ENCODE measurements at places on chromosomes 12 and 14.

DNA sequence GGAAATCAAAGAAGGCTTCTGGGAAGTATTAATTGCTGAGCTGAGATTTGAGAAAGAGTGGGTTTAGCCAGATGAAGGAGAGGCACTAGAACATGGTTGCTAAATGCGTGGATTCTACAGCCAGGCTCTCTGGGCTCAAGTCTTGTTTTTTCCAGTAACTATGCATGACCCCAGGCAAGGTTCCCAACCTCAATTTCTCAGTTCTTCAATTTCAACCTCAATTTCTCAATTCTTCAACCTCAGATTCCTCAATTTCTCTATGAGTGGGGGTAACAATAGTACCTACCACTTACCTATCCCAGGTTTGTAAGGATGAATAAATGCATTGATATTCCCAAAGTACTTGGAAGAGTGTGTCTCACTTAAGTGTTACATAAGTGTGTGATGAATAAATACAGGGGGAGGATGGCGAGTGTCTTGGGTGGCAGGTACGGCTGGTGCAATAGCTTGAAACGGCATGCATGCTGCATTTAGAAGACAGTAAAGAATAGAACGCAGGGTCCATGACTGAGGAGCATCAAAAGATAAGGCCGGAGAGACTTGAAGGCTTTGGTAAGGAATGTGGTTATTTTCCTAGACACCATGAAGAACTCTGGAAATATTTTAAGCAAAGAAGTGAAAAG is 149.1 kb upstream of the ATP2B1 start:
- DNase-seq: no peak

DNA sequence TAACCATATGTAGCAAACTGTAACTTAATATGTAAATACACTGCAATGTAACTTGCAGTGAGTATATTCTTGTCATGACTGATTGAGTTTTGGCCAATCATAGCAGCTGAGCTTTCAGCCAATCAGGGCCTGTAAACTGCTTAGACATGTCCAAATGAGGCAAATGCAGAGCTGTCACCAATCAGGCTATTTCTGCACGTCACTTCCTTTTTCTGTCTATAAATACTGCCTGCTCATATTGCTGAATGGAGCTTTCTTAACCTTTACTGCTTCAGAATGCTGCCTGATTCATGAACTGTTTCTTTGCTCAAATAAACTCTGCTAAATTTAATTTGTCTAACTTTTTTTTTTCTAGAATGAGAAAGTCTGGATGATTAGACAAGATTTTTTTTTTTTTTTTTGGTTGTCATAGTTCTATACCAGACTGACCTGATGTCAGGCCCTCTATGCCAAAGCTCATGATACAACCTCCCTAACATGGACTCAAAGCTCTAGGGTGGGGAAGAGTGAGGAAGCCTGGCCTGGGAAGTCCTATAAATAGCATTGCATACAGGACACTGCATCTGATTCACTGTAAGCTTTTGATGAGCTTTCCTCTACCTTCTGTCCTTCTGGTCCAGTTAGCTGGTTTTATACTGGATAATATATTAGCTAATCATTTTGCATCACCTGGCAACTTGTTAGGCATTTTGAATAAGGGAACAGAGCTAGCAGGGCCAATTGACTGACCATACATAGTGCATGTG is 12.0 kb downstream of the MGP start:
- DNase-seq: no peak

DNA sequence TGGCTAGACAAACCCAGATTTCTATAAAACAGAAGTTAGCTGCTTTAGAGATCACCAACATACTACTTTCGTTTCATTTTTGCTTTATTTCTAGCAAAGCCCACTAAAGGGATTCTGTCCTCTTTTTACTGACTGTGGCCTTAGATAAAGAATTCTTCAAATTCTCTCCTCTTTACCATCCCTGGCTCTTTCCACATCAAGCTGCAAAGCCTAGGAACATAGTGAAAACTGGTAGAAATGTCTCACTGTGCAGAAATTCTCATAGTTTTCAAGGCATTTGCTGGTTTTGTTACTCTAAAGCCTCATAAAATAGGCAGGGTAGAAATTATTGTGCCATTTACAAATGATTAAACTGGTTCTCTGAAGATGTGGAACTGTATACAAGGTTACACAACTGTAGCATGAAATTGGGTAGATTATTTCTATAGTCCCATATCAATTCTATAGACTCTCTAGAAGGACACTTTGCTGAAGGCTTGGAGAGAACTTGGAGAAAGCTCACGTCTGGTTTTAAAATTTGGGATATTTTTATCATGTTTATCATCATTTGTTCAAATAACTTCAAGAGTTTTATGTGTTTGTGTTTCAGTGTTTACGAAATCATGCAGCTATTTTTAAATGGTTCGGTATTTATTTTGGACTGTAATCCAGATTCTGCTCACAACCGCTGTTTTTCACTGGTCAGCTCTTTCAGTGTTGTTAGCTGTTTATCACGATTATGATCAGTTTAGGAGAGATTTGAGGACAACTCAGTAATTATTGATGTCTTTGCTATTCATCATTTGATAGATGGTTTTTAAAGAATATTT is 36.7 kb upstream of the CSRP2 start:
- DNase-seq: no peak

GRCh38 chr12:52774629-52775250 is 2.4 kb downstream of the KRT76 start:
- DNase-seq: no peak

DNA sequence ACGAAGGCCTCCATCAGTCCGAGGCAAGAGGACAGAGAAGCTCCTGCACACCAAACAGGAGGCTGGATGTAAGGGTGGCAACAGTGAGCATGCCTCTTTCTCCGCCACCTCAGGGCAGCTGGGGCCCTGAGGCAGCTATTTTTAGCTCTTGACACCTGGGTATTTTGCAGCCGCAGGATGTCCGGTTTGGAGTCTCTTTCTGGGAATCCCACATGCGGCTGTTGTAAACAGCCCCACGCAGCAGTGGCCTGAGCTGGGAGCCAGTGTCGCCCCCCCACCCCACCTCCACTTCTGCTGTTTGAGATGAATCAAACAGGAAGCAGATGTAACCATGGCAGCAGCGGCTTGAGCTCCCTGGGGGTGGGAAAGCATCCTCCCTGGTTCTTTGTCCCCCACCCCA is 11.7 kb downstream of the HDAC7 start:
- DNase-seq: peak; percentile 80

DNA sequence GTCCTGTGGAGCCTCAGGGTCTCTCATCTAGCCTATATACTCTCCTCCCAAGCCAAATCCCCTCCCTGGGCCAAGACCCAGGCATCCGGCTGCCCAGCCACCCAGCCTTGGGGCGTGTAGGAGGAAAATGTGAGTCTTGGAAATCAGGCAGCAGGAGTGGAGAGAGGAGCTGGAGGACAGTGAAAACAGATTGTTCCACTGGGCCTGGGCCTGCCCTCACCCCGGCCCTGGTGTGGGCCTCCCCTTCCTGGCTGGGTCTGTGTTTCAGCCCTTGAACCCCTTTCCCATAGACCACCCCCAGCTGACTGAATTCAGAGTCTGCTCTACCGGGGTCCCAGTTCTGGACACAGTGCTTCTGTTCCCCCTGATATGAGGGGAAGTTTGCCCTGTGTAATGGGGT is 6.7 kb downstream of the ITGA5 start:
- DNase-seq: no peak

GRCh38 chr14:65506801-65507200 is 94.3 kb downstream of the FUT8 start:
- DNase-seq: no peak

DNA sequence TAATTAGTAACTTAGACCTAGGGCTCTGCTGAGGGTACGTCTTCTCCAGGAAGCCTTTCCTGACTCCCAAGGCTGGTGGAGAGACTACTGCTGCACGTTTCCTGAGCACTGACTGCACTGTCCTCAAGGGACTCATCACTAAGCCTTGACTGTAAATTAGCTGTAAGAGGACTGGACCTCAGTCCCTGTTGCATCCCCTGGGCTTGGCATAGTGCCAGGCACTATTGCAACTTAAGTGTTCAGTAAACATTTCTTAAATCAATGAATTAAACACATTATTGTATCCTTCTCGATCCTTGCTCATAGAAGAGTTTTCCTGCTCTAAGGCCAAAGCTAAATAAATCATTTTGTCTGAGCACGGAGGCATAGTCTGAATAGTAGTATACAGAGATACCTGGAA is 31.9 kb upstream of the IFNG-AS1 start:
- peak; percentile 17 for DNase-seq

DNA sequence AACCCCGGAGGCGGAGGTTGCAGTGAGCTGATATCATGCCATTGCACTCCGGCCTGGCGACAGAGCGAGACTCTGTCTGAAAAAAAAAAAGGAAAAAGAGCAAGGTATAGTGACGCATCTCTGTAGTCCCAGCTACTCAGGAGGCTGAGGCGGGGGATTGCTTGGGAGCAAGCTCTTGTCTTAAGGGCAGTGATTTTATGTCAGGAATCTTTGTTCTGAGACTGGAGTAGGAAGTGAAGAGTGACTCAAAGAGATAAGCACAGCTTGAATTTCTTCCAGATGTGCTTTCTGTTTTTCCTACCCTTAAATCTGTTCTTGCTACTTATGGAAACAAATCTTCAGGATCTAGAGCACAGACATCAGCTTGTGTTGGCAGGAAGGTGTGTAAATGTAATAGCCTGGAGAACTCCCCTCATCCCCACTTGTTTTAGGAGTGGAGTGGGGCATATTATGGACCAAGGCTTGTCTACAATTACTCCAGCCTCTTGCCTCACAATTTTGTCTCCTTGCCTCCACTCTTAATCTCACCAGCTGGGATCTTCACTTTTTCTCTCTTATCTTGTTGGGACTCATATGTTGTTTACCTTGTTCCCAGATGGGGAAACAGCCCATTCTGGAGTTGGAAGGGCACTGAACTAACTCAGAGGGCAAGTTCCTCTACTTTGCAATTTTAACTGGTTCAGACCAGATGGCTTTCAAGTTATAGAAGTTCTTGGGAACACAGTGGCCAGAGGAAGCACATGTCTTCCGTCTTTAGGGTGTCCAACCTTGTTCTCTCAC is 7.5 kb downstream of the TMED2 start:
- no peak for DNase-seq

DNA sequence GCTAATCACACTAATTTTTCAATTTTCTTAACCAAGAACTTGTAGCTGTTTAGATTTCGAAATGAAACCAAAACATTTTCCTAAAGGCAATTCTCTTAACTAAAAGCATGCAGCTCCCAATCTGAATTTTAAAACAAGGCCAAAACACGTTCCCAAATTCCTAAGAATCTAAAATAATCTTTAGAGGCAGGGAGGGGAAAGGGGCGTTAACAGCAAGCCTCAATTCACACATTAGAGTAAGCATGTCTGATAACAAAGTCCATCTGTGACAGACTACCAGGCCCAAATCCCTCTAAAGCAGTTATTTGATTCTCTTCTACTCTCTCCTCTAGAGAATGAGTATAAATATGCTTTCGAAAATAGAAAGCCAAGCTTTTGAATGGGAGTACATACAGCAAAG is 754 bp downstream of the ATG14 start:
- DNase-seq: no peak

DNA sequence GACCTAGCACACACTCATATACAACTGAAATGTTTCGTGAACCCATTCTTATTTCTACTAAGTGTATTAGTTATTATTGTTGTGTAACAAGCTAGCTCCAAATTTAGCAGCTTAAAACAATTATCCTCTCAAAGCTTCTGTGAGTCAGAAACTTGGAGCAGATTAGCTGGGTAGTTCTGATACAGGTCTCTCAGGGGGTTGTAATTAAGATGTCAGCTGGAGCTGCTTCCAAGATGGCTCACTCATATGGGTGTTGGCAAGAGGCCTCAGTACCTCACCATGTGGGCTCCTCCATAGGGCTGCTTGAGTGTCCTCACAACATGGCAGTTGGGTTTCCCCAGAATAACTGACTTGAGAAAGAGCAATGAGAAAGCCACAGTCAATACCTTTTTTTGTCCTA is 9.8 kb downstream of the GPR135 start:
- no peak for DNase-seq

- DNase-seq: no peak
Observed at GRCh38 chr12:49953151-49953550, 2.6 kb downstream of the AQP2 start.

- no peak for DNase-seq
Observed at GRCh38 chr14:101917413-101918017, 46.9 kb upstream of the DYNC1H1 start.

GRCh38 chr14:75886636-75887348 is 95.0 kb downstream of the TGFB3 start:
- DNase-seq: no peak

GRCh38 chr12:63917477-63917862 is 73.0 kb downstream of the SRGAP1 start:
- no peak for DNase-seq

DNA sequence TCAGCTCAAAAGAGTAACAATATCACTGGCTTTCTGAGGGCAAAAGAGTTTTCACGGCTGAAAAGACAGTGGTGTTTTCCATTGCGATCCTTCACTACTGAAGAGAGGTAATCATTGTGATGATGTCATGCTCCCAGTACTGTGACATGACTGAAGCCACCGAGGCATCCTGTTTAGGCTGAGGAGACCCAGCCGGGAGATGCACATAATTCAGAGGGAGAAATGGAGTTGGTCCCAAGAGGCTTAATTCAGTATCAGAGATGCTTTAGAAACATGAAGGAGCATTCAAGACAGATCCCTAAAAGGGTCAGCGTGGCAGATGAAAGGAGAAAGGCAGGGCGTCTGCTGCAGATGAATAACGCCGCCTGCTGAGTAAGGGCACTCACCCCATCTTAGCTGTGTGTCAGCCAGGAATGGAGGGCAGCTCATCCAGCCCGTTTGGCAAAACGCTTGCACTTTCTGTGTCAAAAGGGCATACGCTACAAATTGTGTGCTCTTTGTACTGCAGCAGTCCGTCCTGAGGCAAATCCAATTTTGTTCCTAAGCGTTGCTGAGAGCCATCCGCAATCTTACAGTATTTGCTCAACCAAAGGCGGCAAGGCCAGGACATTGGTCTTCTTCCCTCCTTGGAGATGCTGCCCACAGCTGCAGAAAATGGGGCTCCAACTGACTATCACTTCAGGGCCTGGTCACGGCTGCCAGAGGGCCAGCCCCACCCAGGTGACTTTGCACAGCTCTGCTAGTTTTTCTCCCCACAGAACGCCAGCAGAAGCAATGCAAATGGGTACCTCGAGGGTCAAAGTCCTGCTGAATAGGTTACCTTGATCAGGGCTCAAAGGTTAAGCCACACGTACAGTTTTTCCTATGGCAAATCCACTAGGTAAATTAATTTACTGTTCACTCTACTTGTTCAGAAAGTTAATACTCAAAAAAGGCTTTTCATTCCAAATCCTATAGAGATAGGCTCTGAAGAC is 23.5 kb downstream of the CCDC92 start:
- no peak for DNase-seq

- DNase-seq: no peak
Observed at GRCh38 chr12:79648881-79649280, 41.9 kb downstream of the PAWR start.

GRCh38 chr12:32917094-32917611 is 20.6 kb upstream of the PKP2 start:
- DNase-seq: no peak

GRCh38 chr14:104317975-104318557 is 179.7 kb downstream of the KIF26A start:
- no peak for DNase-seq

- no peak for DNase-seq
Observed at GRCh38 chr14:94113490-94113889, 3.0 kb downstream of the IFI27 start.

Measured in muscle of back (tissue), 13 donors.